ENCODE measurements at places on chromosomes 4 and X.

DNA sequence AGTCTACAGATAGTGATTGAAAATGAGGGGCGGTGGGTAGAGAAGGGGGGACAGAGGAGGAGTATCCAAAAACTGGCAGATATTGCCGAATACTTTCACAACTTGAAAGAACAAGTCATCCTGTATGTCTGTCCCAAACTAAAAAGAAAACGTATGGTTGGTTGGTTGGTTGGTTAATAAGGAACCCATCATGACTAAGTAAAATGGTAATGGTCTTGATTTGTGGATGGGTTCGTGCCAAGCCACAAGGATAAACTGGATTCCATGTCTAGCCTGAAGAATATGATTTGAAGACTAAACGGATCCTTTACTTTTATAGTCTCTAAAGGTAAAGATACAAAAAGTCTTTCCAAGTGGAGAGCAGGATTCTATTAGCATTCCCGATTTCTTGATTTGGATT is 208.4 kb downstream of the DCLK2 start:
- no peak for DNase-seq

- no peak for DNase-seq
These were observed 158.6 kb upstream of the FAT1 start for GRCh38 chr4:186882293-186882692.

- no peak for DNase-seq
These were observed 47.0 kb downstream of the AFF1 start for GRCh38 chr4:86981789-86982188.

GRCh38 chrX:38606821-38607220 is 45.5 kb downstream of the TSPAN7 start:
- DNase-seq: no peak

GRCh38 chr4:78337244-78338020 is 214.1 kb upstream of the ANXA3 start:
- no peak for DNase-seq

DNA sequence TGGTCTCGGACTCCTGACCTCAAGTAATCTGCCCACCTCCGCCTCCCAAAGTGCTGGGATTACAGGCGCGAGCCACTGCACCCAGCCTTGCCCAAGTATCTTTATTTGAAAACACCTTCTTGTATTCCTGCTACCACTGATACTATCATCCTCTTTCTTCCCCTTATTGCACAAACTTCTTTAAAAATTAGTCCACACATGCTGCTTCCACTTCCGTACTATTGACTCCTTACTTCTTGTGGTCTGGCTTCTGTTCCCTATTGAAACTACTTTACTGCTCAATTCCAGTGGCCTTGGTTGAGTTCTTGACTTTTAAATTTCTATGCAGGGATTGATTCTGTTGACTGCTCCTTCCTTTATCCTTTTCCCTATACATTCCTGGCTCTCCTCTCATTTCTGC is 38.8 kb downstream of the MTM1 start:
- no peak for DNase-seq

DNA sequence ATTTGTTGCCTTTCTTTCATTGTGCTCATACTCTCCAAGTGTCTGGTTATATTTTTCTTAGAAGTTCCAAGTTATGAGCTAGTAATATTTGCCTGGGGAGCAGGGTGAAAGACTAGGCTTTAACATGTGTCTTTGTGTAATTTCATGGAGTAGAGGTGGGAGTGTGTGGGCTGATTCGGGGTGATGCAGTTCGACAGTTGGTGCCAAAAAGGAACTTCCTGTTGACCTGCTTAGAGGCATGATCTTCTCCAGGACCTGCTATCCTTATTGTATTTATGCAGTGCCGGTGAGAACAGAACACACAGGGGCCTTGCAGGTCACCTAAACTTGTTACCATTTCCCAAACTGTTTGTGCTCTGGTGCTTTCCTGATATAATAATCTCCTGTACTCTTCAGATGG is 21.2 kb downstream of the USP53 start:
- no peak for DNase-seq

DNA sequence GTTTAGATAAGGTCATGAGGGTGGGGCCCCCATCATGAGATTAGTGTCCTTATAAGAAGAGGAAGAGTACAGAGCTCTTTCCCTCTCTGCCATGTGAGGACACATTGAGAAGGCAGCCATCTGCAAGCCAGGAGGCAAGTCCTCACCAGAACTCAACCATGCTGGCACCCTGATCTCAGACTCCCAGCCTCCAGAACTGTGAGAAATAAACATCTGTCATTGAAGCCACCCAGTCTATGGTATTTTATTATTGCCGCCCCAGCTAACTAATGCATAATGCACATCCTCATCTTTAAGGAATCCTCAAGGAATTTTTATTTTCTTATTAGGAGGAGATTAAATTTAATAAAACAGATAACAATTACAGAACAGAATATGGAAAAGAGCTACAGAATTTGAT is 16.7 kb upstream of the EXOSC9 start:
- no peak for DNase-seq

DNA sequence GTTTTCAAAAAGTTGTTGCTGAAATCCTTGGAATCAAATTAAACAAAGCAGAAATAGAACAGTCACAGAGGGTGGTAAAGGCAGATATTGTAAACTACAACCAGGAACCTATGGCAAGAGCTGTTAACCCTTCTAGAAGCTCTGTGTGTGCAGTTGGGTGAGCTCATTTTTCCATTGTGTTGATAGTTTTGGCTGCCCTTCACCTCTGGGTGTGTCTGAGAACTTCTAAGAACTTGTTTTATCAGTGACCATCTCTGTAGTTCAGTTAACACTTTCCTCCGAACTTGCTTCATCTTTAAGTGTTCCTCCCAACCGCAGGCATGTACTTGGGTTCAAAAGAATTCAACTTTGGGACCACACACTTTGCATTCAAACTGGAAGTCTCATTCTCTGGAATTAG is 32.7 kb downstream of the RBMX start:
- no peak for DNase-seq
